Gastroesophageal sphincter (tissue), 4 donors: ENCODE measurements at places on chromosomes 2 and 18. TPM values are rescaled to one million over a fixed set of nuclear protein-coding genes. Genes with fewer than 3 reads are reported as not detected.

Gene MRPL44
- total RNA-seq, result 20.3 TPM

GRCh38 chr2:155913356-155913755, 419.2 kb downstream of the NR4A2 start:
- no peak for ATAC-seq

DNA sequence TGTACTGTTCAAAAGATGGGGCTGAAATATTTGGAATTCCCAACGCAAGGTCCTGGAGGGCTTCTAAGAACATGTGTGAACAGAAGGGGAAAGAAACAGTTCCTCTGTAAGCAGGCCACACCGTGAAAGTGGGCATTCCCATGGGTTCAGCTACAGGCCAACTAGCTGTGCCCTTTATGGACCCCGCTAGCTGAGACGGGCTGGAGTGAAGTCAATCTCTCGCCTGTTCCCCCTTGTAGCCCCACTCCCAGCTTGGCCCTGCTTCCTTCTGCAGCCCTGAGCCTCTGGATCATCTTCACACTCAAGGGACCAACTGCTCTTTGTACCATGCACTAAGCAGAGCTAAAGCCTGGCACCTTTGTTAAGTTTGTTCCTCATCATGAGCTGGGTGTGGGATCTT, 55.4 kb downstream of the POLR1A start:
- ATAC-seq, result no peak

Gene FBXO36
- total RNA-seq, result 3.2 TPM

- ATAC-seq, result no peak
Measured at GRCh38 chr2:207387001-207387571, 142.7 kb upstream of the CREB1 start.

- no peak for ATAC-seq
Measured at GRCh38 chr2:133314795-133315194, 253.5 kb downstream of the NCKAP5 start.

- ATAC-seq, result no peak
Measured at GRCh38 chr2:98809116-98809515, 78.2 kb upstream of the MGAT4A start.

Gene GCKR
- 0.58 TPM for total RNA-seq

DNA sequence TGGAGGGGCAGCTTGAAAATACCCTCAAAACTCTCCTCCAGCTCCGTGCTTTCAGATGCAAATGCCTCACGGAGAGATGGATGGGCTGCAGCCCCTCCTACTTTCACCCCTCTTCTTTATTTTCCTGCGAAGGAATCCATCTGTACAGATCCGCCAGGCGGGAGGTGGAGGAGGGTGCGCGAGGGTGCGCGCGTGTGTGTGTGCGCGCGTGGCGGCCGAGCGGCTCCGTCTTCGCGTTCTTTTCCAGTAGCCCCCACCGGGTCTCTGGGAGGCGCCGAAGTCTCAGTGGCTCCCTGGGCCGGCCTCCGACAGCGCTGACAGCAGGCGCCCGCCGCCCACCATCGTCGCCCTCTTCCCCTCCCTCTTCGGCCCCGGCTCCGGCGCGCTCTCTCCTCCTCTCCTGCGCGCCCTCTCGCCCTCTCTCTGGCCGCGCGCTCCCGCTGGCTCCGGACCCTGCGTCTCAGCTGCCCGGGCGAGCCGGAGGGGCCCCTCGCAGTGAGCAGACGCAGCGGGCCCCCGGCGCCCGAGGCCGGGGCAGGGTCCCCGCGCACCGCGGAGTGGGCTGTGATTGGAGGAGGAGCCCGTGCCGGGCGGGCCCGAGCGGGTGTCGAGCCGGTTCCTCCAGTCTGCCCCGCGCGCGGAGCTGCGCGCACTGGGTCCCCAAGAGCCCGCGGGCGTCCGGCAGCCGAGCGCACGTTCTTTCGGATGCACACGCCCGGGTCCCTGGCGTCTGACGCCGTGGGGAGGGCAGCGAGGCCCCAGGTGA, at the start of gene CDH7:
CDH7 (plus strand) TSS at position 624 of the 766 bp plus-strand sequence. CDS start 11,831 bp downstream, outside the sequence.
- ATAC-seq, result peak; percentile 14

DNA sequence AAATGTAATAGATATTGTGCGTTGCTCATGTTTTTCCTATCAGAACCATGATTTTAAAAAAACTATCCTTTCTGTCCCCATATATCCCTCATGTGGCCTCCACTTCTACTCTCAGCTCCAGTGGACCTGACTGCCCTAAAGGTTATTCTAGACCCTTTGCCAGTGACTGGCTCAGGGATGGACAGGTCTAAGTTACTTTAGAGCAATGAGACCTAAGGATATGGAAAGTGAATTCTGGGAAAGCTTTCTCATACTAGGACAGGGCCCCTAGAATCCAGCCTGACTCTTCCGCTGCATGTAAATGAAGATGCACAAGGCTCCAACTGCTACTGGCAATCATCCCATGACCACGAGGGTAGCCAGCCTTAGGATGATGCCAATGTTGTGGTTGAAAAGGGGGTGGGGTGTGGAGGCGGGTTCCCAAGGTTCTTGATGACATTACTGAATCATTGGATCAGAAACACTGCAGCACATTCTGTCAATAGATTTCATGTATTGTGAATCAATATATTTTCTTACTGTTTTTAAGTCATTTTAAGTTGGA, 21.3 kb downstream of the C2orf69 start:
- ATAC-seq, result no peak

DNA sequence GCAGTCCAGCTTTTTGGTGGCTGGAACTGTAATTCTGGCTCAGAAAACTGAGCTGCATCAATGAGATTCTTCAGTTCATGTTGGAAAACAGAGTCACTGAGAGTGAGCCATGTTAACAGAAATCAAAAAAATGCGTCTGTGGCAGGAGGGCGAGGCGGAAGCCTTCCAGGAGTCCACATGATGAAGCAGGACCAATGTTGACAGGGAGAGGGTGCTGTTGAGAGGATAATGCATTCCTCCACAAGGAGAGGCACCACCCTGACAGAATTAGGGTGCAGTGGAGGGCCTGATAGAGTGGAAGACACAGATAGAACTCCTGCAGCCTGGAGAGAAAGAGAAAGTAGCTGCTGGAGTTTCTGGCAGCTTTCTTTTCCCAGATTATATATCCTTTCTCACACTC, 111.5 kb downstream of the MGAT5 start:
- no peak for ATAC-seq

- no peak for ATAC-seq
Measured at GRCh38 chr2:175755169-175755568, 246.9 kb downstream of the LNPK start.

- ATAC-seq, result no peak
Measured at GRCh38 chr2:19933351-19933981, 31.7 kb upstream of the TTC32 start.

Gene SERPINB11
- total RNA-seq, result not detected

DNA sequence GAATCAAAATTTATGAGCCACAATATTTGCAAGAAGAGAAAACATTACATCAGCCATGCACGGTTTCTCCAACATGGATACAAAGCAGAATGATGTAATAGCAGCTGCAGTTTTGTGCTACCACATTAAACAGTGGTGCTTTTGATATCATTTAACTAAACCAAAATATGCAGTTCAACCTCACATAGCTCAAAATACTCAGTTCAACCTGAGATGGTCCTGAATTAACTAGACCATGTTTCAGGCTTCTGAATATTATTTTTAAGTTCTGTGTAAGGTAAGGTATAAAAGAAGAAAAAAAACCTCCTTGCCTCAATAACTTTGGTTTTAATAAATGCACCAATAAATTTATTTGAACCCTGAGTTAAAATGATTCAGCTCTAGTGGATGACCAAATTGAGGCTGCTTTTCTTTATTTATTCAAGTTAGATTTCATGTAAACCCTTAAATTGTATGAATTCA, 18.8 kb upstream of the TSPYL6 start:
- ATAC-seq, result no peak

GRCh38 chr2:97726261-97727064, 13.1 kb downstream of the ZAP70 start:
- no peak for ATAC-seq

GRCh38 chr2:241130316-241130715, 19.0 kb downstream of the PASK start:
- no peak for ATAC-seq

- no peak for ATAC-seq
Measured at GRCh38 chr2:154195644-154196195, 324.0 kb downstream of the GALNT13 start.

DNA sequence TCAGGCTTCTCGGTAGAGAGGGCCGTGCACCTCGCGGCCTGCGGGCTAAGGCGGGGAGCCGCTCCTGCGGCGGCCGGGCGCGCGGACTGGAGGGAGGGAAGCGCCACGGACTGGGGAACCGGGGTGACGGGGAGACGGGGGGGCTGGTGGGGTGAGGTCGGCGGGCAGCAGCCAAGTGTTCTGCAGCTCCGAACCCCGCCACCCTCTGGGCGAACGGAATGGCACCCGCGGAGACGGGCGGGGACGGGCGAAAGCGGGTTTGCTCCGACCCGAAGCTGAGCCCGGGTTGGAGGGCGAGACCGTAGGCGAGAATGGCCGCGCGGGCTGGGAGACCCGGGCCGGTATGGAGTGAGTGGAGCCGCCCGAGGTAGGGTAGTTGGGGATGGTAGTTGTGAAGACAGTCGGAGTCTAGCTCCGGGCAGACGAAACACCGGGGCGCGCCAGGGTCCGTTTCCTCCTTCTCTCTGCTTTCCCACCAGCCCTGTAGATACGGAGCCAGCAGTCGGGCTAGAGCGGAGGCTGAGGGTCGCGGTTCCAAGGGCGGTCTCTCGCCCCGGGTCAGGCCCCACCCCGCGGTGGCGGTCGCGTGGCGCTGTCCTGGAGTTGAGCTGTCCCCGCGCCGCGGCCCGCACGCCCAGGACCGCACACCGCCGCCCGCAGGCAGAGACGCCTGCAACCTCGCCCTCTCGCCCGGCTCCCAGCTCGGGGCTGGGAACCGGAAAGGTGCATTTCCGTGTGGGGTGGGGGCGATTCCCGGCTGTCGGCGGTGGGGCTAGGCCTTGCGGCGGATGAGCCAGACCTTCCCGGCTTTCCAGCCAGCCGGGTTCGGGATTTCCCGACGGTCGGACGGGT, 160.3 kb upstream of the SIX2 start:
- ATAC-seq, result peak; percentile 26

- no peak for ATAC-seq
Measured at GRCh38 chr2:6683516-6683915, 182.2 kb downstream of the CMPK2 start.

GRCh38 chr2:111698743-111699554, 185.0 kb downstream of the ANAPC1 start:
- peak; percentile 80 for ATAC-seq

DNA sequence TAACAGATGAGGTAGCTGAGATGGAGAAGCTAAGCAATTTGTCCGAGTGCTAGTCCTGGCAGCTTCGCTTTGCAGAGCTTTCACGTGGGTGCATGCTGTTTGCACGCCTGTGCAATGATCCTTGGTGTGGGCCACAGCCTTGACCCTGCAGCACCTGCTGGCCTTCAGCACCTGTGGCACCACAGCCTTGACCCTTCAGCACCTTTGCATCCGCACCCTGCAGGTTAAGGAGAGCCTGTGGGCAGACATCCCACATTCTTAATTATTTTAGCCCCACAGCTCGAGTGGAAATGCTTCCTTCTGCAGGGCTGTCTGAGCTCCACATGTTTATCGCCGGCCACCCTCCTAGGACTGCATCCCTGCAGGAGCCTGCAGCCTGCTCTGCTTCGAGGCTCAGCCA, 19.3 kb downstream of the NCK2 start:
- no peak for ATAC-seq

DNA sequence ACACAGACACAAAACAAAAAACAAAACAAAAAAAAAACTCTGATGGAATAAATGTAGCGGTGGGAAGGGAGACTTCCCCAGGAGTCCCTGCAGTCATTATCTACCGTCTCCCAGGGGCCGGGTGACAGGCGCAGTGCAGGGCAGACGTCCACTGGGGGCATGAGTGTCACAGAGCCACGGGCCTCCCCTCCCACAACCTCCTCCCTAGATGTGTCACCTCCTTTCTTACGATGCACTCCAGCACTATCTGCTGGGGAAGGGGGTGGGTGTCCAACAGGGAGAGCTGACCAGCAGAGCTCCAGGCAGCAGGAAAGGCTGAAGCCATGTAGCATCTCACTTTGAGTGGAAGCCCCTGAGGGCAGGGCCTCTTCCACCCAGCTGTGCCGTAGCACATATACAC, 84.5 kb downstream of the LONRF2 start:
- no peak for ATAC-seq

GRCh38 chr18:61394983-61395382, 61.8 kb downstream of the CDH20 start:
- no peak for ATAC-seq

DNA sequence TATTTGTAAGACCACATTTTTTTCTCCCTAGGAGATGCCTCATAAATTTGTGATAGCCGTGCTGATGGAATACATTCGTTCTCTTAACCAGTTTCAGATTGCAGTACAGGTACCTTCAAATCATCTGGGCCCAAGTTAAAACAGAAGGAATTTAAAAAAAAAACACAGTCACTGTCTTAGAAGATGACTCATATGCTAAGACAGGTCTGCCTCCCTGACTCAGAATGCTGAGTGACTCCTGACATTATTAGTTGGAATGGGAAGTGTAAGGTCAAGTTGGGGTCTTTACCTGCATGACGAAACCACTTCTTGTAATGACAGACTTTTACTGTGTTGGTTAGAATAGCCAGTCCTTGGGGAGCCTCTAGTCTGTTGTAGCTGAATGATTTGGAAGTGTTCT, 26.3 kb downstream of the RMC1 start:
- ATAC-seq, result no peak

Gene VWC2L
- total RNA-seq, result not detected

Gene ITGA4
- 7.0 TPM for total RNA-seq

Gene CXCR1
- not detected for total RNA-seq

GRCh38 chr2:69483696-69484095, 46.5 kb upstream of the NFU1 start:
- ATAC-seq, result no peak

Gene OR6B2
- total RNA-seq, result not detected

Gene CCDC141
- total RNA-seq, result 6.2 TPM

DNA sequence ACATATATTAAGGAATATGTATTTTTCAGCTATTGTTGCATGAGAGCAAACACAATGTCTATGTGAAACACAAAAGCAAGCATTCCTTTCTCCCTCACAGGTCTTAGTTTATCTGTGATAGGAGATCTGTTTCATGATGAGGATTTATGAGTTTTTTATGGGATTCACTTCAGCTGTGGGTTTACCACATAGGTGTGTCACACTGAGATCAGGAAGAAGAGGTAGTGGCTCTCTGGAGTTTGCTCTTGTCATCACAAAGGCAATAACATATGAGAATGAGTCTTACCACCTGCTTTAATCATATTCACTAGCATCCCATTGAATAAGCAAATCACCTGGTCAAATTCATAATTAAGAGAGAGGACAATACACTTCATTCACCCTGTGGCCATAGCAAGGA, 960.3 kb upstream of the SLC39A10 start:
- ATAC-seq, result no peak

GRCh38 chr2:208406474-208407451, at the start of gene PTH2R:
Gene PTH2R (plus strand): TSS chr2:208406792. CDS start chr2:208407044, 252 bp downstream.
- ATAC-seq, result no peak

DNA sequence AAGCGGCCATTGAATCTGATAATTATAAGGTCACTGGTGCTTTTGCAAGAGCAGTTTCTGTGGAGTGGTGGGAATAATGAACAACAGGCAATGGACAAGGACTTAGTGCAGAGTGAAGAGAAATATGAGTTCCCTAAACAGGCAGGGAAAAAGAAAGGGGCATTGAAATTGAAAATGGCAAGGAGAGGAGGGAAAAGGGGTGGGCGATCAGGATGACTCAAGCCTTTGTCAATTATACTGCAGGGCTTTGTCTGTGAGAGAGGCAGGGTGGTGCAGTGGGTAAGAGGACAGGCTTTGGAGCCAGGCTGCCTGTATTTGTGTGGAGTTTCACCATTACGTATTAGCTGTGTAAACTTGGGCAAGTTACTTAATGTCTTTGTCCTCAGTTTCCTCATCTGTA, 29.5 kb upstream of the PAIP2B start:
- no peak for ATAC-seq
